ENCODE measurements at places on chromosomes 5 and 9. TPM values are rescaled to one million over a fixed set of nuclear protein-coding genes. Genes with fewer than 3 reads are reported as not detected.

Gene DMRT3
- total RNA-seq, result not detected

Gene ZNF462
- 3.8 TPM for total RNA-seq

Gene PLCXD3
- total RNA-seq, result 0.19 TPM

Gene CDH6
- total RNA-seq, result 0.09 TPM

Gene LRRC19
- not detected for total RNA-seq

Gene GRXCR2
- total RNA-seq, result not detected

Gene WWC1
- 88.3 TPM for total RNA-seq

Gene C5orf58
- not detected for total RNA-seq

Gene NFIB
- total RNA-seq, result 10.4 TPM

Gene TUSC1
- 6.6 TPM for total RNA-seq

Gene S1PR3
- total RNA-seq, result 76.2 TPM

Gene PLAC8L1
- not detected for total RNA-seq

Gene CCL28
- 0.09 TPM for total RNA-seq

Gene MYOZ3
- total RNA-seq, result not detected

Gene KCNV2
- total RNA-seq, result not detected

Gene BAAT
- 0.23 TPM for total RNA-seq

Gene SSNA1
- 151 TPM for total RNA-seq

Gene ASPN
- total RNA-seq, result not detected

Gene FOXD4L5
- not detected for total RNA-seq
